Activated T-cell treated with anti-CD3 and anti-CD28 coated beads for 24 hours (primary cell): ENCODE measurements at places on chromosomes 7 and 10.

- DNase-seq, result no peak
Measured at GRCh38 chr7:143973870-143974416, 19.3 kb downstream of the OR2F1 start.

DNA sequence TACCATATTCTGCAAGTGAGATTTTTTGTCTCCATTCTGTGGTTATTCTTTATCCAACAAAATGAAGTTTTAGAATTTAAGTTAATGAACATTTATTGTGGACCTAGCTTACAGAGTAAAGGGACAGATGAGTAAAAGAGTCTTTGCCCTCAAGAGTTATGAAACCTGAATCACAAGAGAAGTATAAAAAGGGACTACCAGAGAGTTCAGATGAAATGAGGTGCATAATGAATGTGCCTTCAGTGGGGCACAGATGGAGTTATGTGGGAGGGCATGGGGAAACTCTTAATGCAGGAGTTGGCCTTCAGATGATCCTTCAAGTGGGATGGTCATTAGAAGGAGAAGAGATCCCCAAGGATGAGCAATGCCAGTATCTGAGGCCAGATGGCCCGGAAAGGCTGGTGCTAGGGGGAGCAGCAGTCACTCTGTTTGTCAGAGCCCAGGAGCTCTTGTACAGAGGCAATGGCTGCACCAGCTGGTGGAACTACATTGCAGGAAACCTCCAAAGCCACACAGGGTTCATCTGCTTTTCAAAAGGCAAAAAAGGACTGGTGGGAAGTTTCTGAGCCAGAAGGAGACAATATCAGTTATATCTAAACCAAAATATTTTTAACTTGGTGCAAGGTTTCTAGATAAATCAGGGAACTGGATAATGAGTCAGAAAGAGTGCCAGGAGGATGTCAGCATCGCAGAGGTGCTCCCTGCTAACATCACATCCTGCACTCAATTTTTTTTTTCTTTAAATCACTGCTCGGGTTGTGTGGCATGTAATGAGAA is 162.0 kb downstream of the KLF6 start:
- peak; percentile 13 for DNase-seq

DNA sequence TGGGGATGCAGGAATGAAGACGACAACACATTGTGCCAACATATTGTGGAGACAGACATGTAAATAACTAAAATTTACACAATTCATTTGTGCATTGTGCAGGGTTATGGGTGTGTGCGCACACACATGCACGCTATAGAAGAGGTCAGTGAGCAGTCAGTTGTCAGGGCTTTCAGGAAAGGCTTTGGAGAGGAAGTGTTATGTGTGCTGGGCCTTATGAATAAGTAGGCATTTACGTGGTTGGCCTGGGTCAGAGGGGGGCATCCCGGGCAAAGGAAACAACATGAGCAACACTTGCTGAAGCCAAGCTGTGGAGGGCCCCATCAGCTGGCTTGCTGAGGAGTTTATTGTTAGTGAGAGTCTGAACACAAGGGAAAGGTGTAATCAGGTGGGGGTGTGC is 4.1 kb downstream of the PRXL2A start:
- no peak for DNase-seq

- no peak for DNase-seq
Measured at GRCh38 chr10:115335366-115335765, 242.2 kb downstream of the ATRNL1 start.

DNA sequence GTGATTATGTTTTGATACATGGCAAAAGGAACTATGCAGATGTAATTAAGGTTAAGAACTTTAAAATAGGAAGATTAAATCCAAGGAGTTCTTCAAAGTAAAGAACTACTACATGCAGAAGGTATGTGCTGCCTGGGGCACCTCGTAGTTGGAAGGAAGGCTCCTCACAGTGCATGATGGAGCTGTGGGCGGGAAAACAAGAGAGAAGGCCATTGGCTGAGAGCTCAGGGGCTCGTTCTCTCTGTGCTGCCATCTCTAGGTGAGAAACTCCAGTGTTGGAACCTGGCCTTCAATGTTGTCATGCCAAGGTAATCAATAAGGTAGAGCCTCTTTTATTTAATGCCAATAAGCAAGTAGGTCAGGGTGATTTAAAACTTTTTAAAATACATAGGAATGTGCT is 391.4 kb upstream of the ETV1 start:
- no peak for DNase-seq

DNA sequence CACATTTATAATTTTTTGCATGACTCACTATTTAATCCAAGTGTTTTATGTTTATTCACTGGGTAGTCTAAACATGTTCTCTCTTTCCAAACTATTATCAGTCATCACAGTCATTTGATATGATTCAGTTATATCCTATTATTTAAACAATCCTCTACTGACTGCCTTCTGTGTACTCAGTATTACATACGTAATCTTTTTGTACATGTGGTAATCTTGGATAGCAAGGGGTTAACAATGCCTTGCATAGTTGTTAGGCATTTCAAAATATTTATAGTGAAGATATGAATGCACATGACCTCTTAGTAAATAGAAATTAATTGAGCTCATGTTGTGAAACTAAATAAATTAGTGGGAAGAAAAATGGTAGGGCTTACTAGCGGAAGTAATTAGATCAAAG is 379.4 kb upstream of the KIAA1217 start:
- DNase-seq, result no peak

DNA sequence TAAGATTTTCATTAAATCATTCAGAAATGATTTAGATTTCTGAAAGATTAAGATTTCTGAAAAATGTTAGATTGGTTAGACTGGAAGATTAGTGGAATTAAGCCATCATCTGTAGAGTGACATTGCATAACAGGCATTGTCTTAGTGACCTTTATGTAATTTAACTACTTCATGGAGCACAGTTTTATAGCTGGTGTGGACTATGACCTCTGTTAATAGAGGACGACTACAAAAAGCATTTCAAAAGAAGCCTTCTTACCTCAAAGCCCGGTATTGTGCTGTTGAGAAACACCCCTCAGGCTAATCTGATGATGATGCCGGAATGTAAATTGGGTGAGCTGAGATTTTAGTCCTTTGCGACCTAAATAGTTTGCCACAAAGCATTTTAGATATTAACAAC is 55.6 kb downstream of the GALNT11 start:
- no peak for DNase-seq

DNA sequence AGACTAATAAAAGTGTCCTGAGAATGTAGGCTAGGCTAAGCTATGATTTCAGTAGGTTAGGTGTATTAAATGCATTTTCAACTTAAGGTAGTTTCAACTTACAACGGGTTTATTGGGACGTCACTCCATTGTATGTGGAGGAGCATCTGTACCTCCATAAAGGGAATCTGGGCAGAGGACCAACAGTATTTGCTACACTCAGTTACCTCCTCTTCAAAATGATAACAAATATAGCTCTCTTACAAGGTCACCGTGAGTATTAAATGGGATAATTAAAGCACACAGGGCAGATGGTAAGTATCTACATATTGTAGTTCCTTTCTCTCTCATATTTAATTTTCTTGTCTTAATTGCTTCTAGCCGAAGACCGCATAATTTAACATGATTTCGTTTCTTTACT is 59.0 kb upstream of the FGL2 start:
- no peak for DNase-seq

DNA sequence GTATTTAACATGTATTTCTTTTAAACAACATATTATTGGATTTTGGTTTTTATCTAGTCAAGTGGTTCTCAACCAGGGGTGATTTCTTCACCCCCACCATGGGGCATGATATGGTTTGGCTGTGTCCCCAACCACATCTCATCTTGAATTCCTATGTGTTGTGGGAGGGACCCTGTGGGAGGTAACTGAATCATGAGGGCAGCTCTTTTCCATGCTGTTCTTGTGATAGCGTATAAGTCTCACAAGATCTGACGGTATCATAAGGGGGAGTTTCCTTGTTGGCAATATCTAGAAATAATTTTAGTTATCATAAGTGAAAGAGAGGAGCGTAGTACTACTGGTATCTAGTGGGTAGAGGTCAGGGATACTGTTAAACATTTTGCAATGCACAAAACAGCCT is 37.6 kb downstream of the TMEM168 start:
- DNase-seq, result no peak

- DNase-seq, result no peak
Measured at GRCh38 chr7:50312250-50313162, 8.0 kb downstream of the IKZF1 start.

DNA sequence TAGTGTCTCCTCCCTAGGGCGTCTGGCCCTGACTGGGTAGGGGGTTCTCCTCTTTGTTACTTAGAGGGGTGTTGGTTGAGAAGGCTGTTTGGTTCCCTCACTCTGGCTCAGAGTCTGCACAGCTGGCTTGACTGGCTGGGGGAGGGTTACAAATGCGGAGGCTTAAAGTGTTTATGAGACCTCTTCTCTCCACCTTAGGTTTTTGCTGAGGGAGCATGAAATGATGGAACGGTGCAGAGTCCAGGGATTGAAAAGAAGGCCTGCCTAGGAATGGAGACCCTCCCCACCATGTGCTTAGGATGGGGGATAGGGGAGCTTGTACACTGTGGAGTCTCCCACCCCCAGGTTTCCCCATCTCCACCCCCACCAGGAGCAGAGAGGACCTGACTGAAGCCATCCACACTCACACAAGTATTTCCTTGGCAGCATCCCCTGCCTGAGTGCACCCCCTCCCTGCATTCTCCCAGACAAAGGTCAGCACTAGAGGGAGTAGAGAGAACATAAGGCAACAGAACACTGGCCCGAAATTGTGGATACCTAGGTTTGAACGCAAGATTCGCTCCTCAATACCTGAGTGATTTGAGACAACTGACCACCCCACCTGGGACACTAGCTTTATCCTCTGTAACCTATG is 1.7 kb upstream of the LDB1 start:
- DNase-seq, result no peak

DNA sequence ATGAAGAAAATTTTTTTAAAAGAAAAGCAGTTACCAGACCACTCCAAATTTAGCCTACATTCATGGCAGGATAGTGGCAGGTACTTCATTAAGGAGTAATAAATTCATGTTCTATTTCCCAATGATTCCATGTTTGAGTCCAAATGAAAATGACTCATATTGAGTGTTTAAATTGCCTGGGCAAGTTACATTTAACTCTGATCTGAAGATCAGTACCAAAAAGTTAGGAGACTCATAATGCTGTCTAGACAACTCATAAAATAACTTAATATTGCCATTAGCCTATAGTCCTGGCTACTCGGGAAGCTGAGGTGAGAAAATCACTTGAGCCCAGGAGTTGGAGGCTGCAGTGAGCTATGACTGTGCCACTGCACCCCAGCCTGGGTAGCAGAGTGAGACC is 13.0 kb downstream of the BRAF start:
- DNase-seq, result no peak

DNA sequence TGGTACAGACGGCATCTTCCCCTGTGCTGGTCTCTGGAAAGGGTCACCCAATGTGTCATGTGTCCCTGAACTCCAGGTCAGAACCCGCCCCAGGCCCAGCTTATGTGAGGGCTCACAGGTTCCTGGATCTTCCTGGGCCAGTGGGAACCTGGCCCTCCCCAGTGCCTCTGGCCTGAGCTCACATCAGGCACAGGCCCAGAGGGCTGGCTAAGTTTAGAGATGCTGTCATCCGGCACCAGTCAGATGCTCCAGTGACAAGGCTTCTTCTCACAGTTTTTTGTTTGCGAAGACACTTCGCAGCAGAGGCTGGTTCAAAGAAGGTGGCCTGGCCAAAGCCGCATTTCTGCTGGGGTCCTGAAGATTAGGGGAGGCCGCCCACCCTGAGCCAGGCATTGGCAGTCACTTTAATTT is 11.8 kb downstream of the CAMK2B start:
- DNase-seq, result no peak

DNA sequence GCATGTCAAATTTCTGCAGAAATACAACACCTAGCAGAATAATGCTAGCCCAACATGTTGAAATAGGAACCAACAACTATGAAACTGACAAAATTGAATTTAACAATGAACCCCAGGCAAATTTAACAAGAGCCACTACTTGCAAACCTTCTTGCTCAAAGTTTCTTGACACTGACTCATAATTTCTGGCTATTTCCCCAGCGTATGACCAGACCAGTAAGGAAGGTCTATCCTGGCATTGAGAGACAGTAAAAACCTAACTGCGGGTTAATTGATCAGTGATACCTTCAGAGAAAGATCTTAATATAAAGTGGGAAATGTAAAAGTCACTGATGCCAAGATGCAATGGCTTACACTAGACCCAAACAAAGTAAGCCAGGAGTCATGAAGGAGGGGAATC is 510.1 kb downstream of the ARL4A start:
- DNase-seq, result no peak

GRCh38 chr10:97714401-97715258 is 1.1 kb downstream of the MARVELD1 start:
- DNase-seq, result no peak

DNA sequence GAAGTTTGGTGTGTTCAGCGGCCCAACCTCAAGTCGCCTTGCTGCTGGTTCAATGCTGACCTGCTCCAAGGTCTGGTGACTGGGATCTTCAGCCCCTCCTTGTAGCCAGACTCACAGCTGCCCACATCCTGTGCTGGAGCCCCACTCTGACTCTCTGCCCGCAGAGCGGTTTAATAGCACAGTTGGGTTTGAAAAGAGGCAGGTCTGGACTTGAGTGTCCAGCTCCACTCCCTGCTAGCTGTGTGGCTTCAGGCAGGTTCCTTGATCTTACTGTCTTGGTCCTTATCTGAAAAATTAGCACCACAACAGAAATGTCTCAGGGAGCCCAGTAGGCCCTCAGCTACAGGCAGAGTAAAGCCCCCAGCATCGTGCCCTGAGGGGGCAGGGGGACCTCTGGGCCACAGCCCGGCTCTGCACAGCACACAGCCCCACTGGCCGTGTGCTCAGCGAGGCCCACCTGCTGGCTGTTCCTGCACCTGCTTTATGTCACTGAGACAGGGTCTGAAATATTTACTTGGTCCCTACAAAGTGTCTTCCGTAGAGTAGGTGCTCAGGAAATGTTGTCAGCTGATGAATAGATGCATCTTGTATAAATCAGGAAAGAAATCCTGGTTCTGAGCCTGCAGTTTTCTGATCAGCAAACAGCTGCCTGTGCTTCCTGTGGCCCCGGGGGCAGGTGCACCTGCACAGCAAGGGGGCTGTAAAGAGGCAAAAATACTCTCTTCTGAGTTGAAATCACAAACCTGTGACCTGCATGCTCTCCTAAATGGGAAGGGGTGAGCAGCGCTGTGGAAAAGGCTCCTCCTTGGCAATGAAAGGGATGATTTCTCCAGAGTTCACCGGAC is 155.5 kb downstream of the SVIL start:
- DNase-seq, result no peak

GRCh38 chr10:17510242-17510908 is 56.0 kb upstream of the ST8SIA6 start:
- DNase-seq, result no peak

GRCh38 chr10:88288320-88289059 is 294.6 kb downstream of the RNLS start:
- no peak for DNase-seq

- DNase-seq, result no peak
Measured at GRCh38 chr7:157540020-157540419, 203.2 kb downstream of the DNAJB6 start.

DNA sequence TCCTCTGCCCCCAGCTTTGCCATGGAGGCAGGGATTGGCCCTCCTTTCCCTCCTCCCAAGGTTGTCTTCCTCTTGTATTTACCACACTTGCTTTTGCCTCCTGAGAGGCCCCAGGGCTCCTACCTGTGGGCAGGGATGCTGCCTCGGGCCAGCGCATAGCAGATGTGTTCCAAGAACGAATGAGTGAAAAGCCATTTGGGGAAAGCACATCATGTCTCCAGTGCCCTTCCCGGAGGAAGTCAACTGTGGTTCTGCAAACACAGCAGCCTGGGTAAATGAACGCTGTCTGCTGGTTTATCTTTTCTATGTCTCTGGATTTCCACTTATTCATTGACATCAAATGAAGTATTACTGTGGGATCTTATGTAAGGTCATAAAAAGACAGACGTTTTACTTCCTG is 161.7 kb downstream of the FANK1 start:
- no peak for DNase-seq
